ENCODE measurements at places on chromosomes 2 and 18. TPM values are rescaled to one million over a fixed set of nuclear protein-coding genes. Genes with fewer than 3 reads are reported as not detected.

Gene ANO7
- 1.2 TPM for total RNA-seq

Gene MRO
- total RNA-seq, result 0.43 TPM

Gene KLF11
- total RNA-seq, result 5.4 TPM

Gene SEC11C
- 17.4 TPM for total RNA-seq

Gene ABCB11
- total RNA-seq, result not detected

Gene ASAP2
- total RNA-seq, result 69.8 TPM

Gene MATN3
- 4.3 TPM for total RNA-seq

Gene GPBAR1
- 0.26 TPM for total RNA-seq

Gene PDE11A
- 0.22 TPM for total RNA-seq

Gene CCL20
- total RNA-seq, result not detected

Gene LGALSL
- 8.3 TPM for total RNA-seq

Gene KIAA2012
- total RNA-seq, result under 0.01 TPM

Gene ANKRD23
- 3.0 TPM for total RNA-seq

Gene CHPF
- total RNA-seq, result 129 TPM

Gene CHRNA1
- under 0.01 TPM for total RNA-seq

Gene GREB1
- 0.43 TPM for total RNA-seq

Gene RAMP1
- total RNA-seq, result 6.8 TPM

Gene ANKRD30B
- total RNA-seq, result not detected

Gene HTRA2
- 21.0 TPM for total RNA-seq

Gene COLEC11
- not detected for total RNA-seq

Gene CCDC93
- total RNA-seq, result 36.1 TPM

Gene ALPP
- total RNA-seq, result not detected

Gene CYTIP
- total RNA-seq, result 0.76 TPM

Gene EFHD1
- total RNA-seq, result 1.3 TPM

Gene POTEI
- not detected for total RNA-seq

Gene EFEMP1
- total RNA-seq, result 4,638 TPM

Gene PUS10
- total RNA-seq, result 10.5 TPM

Gene CPS1
- 28.2 TPM for total RNA-seq

Gene SIX2
- 41.8 TPM for total RNA-seq

Gene ADRA2B
- total RNA-seq, result not detected

Gene CLHC1
- total RNA-seq, result 22.1 TPM

Gene ACVR1
- 60.1 TPM for total RNA-seq

Gene UGT1A1
- not detected for total RNA-seq

Gene FAM98A
- total RNA-seq, result 46.3 TPM

Measured in articular chondrocyte of knee joint (primary cell).